ENCODE measurements at places on chromosomes 4 and X. TPM values are rescaled to one million over a fixed set of nuclear protein-coding genes. Genes with fewer than 3 reads are reported as not detected.
A peak's percentile ranks its signal among the peaks of the same experiment; 100 is the strongest.

TMEM255A gene
- 0.70 TPM for total RNA-seq

DNA sequence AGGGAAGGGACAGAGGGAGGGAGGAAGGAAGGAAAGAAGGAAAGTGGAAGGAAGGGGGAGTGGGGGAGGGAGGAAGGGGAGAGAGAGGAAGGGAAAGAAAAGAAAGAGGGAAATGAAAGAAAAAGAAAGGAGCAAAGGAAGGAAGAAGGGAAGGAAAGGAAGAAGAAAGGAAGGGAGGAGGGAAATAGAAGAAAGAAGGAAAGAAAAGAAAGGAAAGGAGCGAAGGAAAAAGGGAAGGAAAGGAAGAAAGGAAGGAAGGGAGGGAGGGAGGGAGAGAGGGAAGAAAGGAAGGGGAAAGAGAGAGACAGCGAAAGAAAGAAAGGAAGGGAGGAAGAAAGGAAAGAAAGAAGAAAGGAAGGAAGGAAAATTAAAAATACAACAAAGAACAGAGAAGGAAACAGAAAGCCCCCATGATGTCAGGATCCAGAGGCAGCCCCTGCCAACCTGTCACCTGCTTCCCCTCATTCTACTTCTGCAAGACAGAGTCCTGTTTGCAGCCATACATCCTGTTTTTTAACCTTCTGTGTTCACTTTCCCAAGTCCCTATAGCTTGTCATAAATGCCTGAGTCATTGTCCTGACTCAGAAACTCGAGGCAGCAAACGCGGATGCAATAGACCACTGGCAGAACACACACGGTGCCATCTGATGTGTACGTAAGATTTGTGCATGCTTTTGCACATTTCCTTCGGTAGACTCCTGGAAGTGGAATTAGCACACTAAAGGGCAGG, 77.0 kb upstream of the C4orf50 start:
- DNase-seq = no peak

SFRP2 gene
- total RNA-seq = 203 TPM

VSIG4 gene
- not detected for total RNA-seq

- DNase-seq = no peak
Observed at GRCh38 chr4:5757536-5757935, 46.5 kb downstream of the EVC start.

GDI1 gene
- 206 TPM for total RNA-seq

DNA sequence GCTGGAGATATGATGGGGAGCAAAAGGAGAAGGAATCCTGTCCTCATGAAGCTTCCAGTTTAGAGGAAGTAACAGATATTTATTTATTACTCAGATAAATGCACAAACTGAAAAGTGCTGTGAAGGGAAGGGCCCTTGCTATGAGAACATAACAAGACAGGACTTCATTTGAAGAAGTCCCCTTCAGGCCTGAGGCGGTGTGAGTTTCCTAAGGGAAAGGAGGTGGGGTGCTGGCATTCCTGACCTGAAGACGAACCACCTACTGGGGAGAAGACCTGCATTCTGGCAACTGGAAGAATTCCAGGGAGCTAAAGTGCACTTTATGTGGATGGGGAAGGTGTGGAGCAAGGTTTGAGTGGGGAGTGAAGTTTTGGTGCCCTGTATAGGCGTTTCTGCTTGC, 15.9 kb upstream of the SPARCL1 start:
- DNase-seq = no peak

DNA sequence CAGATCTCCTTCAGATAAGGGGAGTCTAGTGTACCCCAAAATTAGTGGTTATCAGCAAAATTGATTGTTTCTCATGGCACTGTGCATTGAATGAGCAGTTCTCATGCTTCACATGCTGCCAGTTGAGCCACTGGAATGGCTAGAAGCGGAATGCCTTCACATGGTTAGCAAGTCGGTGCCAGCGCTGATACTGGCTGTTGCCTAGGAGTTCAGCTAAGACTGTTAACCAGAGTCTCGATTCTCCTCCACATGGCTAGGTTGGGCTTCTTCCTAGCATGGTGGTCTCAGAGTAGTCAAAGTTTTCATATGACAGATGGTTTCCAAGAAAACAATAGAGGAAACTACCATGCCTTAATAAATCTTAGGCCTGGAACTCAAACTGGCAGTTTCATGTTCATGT, 12.2 kb downstream of the ANTXR2 start:
- DNase-seq = no peak

DNA sequence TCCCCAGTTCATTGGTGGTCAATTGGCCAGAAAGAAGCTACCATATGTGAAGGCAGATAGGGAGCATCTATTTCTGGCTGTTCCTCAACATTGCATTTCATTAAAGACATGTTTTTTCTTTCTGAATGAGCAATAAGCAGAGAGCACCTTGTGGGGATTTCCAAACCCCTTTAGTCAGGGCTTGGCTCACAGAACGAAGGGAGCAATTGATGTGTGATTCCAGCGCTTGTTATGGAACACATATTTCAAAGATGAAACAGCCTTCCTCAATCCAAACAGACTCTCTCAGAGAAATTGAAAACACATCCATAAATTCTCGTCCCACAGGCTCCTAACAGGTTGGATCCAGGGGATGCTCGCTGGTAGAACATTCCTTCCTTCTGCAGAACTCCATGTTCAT, 84.1 kb downstream of the CLCN4 start:
- DNase-seq = no peak

DNA sequence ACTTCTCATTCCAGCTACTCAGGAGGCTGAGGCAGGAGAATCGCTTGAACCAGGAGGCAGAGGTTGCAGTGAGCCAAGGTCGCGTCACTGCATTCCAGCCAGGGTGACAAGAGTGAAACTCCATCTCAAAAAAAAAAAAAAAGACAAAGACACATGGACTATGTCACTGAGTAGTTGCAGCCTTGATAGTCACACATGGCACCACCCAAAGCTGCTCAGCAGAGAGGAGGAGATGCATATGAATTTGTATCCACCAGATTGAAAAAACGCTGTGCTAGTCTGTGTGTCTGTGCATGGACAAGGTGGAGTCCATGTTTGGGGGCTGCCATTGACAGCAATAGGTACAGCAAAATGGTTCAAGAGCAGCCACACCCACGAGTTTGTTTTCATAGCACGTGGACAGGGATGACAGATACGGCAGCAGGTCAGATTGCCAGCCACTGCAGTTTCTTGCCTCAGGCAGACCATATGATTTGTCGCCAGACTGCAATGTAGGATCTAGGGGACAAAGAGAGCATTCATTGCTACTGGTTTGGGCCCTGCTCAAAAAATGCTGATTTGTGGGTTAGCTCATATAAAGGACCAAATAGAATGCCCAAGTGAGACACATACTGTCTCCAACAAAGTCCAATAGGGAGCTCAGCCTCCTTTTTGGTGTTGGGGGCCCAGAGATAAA, 89.9 kb downstream of the CEP135 start:
- peak; percentile 18 for DNase-seq

NPY5R gene
- 0.12 TPM for total RNA-seq

GRCh38 chrX:75784680-75785491, at the start of gene MAGEE2:
TSS of gene MAGEE2 (minus strand) at chrX:75785254. CDS start at chrX:75785051, 203 bp downstream.
- no peak for DNase-seq

GRCh38 chr4:40223343-40223742, 26.5 kb downstream of the RHOH start:
- no peak for DNase-seq

- peak; percentile 73 for DNase-seq
Observed at GRCh38 chrX:86148024-86148511, at the start of gene DACH2. TSS of gene DACH2 (plus strand) at chrX:86148451.

DNA sequence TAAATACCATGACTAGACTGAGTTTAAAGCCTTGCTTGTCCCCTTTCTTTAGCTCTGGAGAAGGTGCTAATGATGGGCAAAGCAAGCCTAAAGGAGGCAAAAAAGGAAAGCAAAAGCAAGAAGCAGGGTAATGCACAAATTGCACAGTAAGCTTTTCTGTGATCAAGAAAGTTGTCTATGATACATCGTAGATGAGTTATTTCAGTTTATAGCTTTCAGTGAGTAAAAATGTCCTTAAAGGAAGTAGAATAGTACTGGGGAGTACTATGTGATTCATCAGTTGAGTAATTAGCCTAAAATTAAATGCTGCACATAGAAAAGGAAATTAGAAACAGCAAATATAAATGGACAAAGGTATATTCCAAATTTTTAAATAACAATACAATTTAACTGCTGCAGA, 50.2 kb upstream of the PDE5A start:
- DNase-seq = no peak

DNA sequence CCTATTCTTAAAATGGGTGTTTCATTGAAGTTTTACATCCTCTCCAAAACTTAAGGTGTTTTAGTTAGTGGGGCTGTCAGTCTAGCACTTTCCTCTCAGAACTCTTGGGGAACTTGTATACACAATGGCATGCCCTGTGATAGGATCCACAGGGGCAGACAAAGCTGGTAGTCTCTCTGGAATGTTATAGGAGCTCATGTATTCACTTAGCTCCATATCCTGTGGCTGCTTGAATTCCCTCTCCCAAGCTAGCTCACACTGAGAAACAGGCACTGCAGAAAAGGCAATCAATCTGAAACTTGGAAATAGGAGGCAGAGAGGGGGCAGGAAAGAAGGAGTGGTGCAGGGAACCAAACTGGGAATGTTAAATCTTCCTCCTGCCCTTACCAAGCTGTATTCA, 26.3 kb upstream of the ARMCX2 start:
- no peak for DNase-seq

Data from neural crest cell (in vitro differentiated cells).